NCI-H1105 treated with DMSO at 0.1 percent for 48 hours (cell line): ENCODE measurements at places on chromosomes 6 and 20.

GRCh38 chr20:63265891-63266515 lies 6.6 kb upstream of the ARFGAP1 start:
- DNase-seq = no peak

GRCh38 chr6:28981833-28982475 lies 23.2 kb downstream of the ZNF311 start:
- peak; percentile 86 for DNase-seq

DNA sequence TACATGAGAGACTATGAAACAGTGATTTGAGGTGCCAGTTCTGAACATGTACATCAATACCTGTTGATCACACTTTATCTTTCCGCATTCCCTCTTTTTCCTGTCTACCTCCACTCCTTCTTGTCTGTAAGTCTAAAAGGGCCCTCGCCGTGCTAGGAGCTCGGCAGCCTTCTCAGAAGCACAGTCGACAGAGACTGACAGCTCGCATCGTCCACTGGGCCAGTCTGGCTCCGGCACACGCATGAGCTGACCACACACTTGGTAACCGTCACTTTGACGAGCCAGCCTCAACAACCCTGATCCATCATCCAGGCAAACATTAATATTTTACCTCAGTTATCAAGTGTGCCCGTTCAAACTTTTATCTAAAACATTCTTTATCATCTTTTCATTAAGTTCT lies 265.3 kb downstream of the TFAP2A start:
- DNase-seq = no peak

- no peak for DNase-seq
Observed at GRCh38 chr6:938916-939315, 246.0 kb upstream of the EXOC2 start.

- DNase-seq = no peak
Observed at GRCh38 chr20:33014336-33015113, 7.0 kb downstream of the BPIFB2 start.

GRCh38 chr6:13491538-13491937 lies 4.1 kb upstream of the GFOD1 start:
- DNase-seq = no peak

DNA sequence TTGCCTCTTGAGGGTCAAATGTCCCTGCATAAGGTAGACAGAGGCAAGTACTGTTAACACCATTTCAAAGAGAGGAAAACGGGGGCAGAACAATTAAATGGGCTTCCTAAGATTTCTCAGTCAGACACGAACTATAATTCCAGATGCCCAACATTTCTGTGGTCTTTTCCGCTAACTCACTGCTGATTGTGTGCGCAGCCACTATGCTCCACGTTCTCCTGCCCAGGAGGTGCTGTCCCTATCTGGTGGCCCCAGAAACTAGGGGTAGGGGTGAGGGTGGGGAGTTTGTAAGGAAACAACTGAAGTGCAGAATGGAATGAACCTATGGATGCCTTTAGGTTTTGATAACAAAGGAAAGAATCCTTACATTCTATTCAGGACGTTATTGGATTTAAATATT lies 86.1 kb upstream of the BACH2 start:
- no peak for DNase-seq

DNA sequence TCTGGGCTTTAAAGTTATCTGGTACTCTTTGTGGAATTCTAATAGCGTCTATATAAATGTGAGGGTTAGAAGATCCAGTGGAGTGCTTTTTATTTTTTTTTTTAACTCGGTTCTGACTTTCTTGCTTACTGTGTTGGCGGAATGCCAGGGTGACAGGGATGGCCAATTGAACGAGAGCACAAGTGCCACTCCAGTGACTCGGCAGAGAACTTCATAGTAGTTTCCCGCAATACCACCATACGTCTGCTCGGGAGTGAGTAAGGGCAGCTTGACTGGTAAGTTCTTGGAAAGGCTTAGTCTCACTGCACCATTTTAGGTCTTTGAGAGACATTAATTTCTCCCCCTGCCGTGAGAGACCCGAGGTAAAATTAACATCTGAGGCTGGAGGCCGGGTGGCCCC lies 49.4 kb upstream of the TULP1 start:
- DNase-seq = peak; percentile 63

GRCh38 chr20:20103486-20103885 lies 51.2 kb downstream of the CFAP61 start:
- DNase-seq = no peak

DNA sequence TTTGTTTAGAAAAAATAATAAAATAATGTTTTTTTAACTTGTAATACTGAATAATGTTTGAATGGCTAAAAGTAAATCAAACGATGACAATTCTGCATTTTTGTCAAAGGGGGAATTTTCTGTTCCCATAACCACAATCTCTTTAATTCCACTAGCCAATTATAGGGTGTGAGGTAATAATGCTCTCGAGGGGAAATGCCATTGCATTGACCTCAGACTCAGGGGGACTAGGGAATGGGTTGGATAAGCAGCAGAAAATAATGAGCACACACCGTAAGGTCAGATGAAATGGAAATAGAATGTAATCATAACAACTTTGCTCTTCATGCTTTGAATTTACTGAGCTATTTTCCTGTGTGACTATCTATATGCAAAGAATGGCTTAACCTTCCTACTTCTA lies 584.7 kb downstream of the RFPL4B start:
- DNase-seq = no peak

- DNase-seq = no peak
Observed at GRCh38 chr6:18328540-18328939, 58.6 kb upstream of the RNF144B start.

- DNase-seq = no peak
Observed at GRCh38 chr6:9057937-9058336, 622.6 kb upstream of the SLC35B3 start.

DNA sequence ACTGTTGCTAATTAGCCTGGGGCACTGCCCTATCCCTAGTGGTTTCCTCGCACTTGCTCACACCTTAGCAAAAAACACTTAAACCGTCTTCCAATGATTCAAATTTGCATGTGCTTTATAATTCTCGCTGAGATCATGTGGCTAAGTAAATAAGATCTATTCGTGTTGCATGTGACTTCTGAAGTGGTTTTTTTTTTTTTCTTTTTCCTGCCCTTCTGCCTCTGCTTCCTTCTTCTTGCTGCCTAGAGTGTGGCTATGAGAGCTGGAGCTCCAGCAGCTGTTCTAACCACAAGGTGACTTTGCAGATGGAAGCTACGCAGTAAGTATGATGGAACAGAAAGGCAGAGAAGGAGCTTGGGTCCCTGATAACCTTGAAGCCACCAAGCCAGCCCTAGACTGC lies 36.5 kb downstream of the SULF2 start:
- DNase-seq = no peak

GRCh38 chr6:12791371-12791770 lies 74.8 kb downstream of the PHACTR1 start:
- no peak for DNase-seq

- no peak for DNase-seq
Observed at GRCh38 chr6:28081486-28081751, 1.1 kb downstream of the ZNF165 start.
